ENCODE measurements at places on chromosomes 4 and X.

GRCh38 chrX:118901991-118902390, 72.4 kb upstream of the LONRF3 start:
- no peak for DNase-seq

DNA sequence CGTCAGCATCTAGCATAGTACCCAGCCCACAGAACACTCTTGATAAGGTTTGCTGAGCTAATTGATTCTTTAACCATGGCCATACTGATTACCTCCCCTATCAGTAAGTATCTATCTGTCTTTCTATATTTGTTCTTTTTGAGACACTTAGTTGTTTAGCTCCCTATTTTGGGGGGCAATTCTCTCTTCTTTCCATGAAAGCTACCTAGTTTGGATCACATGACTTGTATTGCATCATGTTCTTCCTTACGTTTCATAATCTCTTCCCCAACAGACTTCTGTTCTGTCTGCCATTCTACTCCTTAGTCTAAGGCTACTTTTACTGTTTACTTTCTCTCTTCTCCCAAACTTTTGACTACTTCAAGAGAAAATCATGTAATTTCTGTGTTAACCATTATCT, 39.0 kb downstream of the TBC1D19 start:
- no peak for DNase-seq

DNA sequence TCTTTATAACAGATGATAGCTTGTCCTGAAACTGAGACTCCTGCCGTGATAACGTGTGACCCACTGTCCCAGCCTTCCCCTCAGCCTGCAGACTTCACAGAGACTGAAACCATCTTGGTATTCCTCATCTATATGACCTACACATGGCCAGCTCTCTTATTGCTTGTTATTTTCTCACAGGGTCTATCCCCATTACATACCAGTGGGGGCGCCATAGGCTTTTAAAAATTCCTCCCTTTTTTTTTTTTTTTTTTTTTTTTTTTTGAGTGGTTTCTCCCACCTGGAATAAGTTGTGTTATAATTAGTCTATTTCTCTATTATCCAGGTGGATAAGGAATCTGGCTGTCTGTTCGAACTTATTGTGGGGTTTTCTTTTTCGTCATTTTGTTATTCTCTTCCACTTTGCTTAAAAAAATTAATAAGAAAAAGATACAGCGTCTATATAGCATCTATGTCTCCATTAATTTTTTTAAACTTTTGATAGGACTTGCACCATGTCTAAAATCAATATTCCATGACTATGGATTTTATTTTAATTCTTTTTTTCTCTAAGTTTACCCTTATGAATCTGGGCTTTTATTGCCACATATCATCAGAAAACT, 47.2 kb downstream of the GYG2 start:
- DNase-seq: no peak

- no peak for DNase-seq
Measured at GRCh38 chrX:65971151-65971550, 68.7 kb downstream of the VSIG4 start.

DNA sequence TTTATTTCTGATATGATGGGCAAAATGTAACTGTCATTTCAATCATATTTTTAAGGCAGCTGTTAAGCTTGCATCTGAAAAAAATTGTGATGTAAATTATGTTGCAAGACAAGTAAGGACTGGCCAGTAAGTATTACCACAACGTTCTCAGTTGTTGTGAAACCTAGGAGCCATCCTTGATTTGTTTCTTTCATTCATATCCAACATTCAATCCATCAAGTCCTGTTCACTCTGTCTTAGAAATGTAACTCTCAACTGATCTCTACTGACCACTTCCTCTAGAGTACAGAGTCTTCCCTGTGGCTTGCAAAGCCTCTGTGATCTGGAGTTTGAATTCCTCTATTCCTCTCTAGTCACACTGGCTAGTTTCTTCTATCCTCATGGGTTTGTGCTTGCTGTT, 161.4 kb upstream of the MAD2L1 start:
- no peak for DNase-seq

DNA sequence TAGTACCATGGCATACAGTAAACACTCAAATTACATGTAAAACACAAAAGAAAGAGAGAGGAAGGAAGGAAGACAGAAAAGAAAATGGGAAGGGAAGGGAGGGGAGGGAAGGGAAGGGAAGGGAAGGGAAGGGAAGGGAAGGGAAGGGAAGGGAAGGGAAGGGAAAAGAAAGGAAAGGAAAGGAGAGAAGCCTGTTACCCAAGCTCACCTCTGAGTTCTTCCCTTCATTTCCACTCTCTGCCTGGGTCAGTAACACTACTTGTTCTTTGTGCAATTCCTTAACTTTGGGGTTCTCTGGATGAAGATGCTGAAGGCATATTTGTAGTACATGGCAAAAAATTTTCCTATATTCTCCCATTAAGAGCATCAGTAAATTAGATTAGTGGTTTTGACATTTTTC, 241.0 kb downstream of the RAB28 start:
- no peak for DNase-seq
